Glutamatergic neuron (in vitro differentiated cells): ENCODE measurements at places on chromosomes 7 and 10.

DNA sequence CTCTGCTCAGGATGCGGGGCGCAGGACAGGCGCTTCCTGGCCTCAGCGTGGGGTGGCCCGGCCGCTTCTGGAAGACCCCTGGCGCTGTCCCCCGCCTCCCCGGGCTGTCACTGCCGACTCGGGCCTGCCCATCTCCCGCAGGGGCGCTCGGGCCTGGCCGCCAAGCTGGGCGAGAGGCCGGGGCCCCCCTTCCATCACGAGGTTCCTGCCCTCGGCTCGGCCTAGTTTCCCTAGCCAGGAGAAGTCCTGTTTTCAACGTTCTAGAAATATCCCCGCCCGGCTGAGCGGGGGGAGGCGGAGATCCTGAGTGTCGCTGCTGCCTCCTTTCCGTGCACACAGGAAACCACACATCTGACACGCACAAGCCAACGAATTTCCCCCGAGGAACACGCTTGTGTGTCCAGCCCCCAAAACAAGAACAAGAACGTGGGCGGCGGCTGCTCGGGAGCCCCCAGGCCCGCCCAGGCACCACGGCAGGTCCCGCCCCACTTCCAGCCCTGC, 33.7 kb downstream of the AP5Z1 start:
- peak; percentile 11 for DNase-seq

DNA sequence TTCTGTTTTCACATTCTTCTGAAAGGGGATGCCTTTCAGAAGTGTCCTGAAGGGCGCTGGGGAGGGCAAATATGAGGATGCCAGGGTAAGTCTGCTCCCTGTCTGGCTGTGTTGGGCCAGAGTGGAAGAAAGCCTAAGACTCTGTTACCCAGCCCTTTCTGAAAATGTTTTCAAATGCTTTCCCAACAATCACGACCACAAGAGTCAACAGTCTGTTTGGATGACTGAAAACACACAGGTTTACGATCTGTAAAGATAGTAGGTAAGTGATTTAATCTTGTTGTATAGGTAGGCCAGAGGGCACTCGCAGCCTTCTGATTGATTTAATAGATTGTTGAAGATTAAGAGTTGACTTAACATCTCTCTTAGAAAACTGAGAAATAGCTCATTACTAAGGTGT, 13.2 kb downstream of the SGPL1 start:
- DNase-seq: no peak

- DNase-seq: no peak
Observed at GRCh38 chr7:1810961-1811849, 141.1 kb downstream of the ELFN1 start.

GRCh38 chr10:113382691-113383090, 170.2 kb upstream of the HABP2 start:
- DNase-seq: no peak

DNA sequence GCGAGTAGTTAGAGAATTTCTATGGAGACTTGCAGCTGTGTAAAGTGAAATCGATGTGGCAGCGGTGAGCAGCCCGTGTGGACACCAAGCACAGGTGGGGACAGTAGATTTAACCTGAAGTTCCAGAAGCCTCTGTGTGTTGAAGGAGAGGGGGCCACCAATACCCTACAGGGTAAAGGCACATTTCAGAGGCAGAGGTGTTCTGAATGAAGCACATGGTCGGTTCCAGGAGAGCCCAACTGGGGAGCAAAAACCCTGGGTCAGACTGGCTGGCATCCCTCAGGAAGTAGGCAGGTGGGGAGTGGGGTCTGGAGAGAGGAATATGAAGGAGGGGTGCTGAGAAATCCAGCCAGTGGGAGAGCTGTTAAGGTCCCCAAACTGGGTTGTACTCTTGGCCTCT, 76.6 kb downstream of the CCDC3 start:
- DNase-seq: no peak

DNA sequence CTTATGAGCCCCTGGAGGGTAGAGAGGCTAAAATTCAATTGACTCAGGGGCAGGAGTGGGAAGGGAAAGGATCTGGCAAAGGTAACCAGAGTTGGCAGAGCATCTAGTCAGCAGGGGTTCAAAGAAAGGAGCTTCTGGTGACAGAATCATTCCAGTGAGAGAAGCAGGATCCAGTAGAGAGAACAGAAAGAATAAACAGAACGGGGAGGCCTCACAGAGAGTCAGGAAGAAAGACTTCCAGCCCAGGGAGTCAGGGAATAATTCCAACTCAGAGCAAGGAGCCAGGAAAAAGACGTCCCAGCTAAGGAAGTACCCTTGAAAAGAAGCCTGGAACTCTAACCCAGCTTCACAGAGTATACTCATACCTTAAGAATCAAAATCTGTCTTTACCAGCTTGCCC, 66.6 kb upstream of the CPXM2 start:
- DNase-seq: no peak

- no peak for DNase-seq
Observed at GRCh38 chr10:122796796-122797195, 48.9 kb downstream of the CUZD1 start.

DNA sequence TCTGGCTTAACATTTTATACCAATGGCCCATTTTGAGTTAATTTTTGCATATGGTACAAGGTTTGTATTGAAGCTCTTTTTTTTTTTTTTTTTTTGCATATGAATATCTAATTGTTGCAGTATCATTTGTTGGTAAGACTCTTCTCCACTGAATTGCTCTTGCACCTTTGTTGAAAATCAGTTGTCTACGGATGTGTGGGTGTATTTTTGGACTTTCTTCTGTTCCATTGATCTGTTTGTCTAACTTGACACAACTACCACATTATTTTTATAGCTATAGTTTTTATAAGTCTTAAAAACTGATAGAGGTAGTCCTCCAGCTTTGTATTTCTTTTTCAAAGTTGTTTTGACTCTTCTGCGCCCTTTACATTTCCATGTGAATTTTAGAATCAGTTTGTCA, 53.9 kb downstream of the AHCYL2 start:
- DNase-seq: no peak

DNA sequence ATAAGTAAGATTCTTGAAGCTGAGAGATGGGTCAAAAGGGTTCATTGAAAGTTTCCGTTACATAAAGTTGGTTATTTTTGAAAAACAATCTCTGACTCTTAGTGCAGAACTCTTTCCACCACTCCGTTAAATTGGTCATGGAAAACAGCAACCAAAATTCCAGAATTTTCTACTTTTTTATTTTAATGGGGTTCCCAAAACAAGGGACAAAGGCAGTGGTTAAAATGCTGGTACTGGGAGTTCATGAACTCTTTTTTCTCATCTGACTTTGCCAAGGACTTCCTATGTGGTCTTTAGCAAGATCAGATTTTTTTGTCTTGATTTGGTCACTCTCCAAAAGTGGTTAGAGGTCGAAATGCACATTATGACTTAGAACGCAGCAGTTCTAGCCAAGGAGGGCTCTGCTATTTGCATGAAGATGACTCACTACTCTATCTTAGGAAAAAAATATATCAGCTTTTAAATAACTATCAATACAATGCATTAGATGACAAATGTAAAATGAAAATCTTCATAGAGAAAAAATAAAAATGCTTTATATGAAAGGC, 145.7 kb downstream of the REEP3 start:
- DNase-seq: no peak

DNA sequence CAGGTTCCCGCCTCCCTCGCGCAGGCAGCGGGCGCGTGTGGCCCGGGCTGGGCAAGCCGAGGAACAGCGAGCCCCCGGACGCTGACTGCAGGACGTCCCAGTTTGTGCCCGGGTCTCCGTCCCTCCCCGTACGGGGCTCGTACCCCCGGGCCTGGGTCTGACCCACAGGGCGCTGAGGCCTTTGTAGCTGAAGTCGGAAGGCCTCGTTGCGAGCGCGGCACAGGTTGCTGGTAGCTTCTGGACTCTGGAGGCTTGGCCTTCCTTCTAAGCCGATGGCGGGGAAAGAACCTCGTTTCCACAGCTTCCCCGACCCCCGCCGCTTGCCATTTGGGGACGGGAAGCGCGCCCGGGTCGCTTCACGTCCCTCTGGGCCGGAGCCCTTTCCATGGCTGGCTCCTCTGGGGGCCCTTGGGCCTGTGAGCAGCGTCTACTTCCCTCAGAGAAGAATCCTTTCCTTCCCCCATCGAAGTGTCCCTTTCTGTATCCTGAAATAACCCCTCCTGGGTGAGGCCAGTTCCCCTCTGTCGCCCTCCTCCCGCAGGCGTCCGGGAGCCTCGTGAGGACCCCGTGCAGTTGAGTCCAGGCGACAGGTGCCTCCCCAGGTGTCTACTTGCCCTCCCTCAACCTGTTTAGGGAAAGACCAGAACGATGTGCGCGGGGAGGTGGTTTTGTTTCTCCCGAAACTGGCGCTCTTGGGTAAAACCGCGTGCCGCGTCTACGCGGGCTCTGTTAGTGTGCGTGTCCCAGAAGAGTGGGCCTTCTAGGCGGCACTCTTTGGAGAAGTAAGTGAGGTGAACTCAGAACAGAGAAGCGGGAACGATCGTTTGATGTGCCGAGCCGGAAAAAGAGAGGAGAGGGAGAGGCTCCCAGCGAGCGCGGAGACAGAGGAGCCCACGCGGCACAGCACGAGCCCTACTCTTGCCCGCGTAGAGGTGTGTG, 9.3 kb downstream of the EVX1 start:
- peak; percentile 47 for DNase-seq

GRCh38 chr7:138538518-138538917, 78.5 kb downstream of the TRIM24 start:
- DNase-seq: no peak

DNA sequence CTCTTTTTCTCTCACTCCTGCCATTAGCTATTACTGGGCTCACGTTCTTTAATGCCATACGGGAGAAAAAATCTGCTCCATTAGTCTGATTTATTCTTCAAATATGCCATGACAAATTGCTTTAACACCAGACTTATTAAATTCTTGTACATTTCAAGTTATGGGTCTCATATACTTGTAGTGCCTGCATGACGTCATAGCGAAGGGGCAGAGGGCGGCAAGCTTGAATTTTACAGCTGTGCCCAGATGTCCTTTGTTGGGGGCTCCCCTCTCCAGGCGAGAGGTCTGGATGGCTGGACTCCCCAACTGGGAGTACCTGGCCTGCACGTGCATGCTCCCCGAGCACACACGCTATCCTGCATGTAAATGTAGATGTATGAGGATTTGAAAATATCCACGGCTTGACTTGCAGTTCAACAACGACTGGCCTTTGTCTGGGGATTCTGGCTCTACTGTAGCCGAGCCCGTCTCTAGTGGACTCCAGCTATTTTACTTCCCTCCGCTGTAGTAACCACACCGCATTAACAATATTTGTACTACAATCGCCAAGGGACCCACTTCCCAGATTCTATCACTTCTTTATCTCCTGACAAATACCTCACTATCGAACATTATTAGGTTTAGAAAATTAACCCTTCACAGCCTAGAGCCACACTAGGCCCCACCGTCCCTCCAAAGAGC, 79.5 kb downstream of the EBF3 start:
- no peak for DNase-seq

DNA sequence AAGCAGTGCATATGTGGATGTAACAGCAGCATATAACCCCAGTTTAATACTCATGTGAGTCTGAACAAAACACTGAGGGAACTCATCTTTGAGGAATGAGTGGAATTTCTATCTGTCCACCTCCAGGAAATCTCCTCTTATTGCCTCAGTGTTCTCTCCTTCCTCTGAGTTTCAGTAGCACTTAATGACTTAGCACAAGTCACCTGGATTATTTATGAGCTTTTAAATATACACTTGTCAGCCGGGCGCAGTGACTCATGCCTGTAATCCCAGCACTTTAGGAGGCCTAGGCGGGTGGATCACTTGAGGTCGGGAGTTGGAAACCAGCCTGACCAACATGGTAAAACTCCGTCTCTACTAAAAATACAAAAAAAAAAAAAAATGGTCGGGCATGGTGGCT, 4.3 kb downstream of the LRRC20 start:
- DNase-seq: no peak

DNA sequence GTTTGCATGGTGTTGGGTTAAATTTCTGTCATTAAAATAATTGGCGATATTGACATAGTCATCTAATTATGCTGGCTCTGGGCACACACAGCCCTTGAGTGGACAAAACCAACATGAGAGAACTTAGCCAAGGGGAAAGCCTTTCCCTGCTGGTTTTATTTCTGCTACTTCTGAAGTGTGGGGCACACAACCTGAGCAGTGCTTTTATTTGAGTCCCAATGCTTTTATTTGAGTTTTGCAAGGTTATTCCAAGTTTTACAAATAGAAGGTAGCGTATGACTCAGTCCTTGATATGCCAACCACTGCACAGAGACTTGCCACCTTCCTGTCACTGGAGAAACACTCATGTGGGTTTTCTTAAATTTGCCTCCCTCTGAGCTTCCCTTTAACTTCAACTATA, 145.7 kb downstream of the EGFR start:
- no peak for DNase-seq

- no peak for DNase-seq
Observed at GRCh38 chr10:132841615-132841975, 55.6 kb upstream of the NKX6-2 start.

GRCh38 chr7:113122744-113123143, 4.4 kb upstream of the SMIM30 start:
- no peak for DNase-seq

GRCh38 chr10:86649471-86650150, 4.7 kb upstream of the OPN4 start:
- DNase-seq: no peak
